ENCODE measurements at places on chromosomes 1 and 21. TPM values are rescaled to one million over a fixed set of nuclear protein-coding genes. Genes with fewer than 3 reads are reported as not detected.

The SPRR1A gene
- total RNA-seq: not detected

DNA sequence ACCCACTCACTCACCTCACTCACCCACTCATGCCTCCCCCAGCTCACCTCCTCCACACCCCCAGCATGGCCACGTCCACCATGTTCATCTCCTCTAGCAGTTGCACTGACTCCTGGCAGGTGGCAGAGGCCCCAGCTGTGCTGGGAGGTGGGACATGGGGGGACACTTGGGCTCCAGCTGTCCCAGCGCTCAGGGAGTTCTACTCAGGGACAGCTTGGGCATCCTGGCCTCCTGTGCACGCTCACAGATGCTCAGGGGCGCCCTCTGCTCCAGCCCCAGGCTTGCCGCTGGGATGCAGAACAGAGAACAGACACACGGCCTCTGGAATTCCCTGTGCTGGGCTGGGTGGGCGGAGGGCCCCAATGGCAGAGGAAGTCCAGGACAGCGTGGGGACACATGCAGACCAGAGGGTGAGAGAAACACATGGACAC is 5.2 kb downstream of the KRTAP10-8 start:
- no peak for DNase-seq

The SMCP gene
- not detected for total RNA-seq

The EVA1C gene
- total RNA-seq: 0.29 TPM

DNA sequence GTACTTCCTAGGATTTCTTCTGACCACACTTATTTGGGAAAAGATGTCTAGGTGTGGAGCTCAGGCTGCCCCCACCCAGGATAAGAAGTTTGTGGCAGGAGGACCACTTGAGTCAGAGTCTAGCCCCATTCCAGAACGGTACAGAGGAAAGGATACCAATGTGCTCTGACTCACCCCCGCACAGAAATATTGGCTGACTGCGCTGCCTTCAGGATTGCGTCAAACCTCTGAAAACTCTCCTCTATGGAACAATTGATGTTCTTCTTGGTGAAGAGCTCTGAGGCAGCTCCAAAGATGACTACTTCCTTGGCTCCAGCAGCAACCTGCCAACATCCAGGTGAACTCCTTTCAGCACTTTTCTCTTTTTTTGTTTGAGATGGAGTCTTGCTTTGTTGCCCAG is 11.2 kb downstream of the HMGCL start:
- no peak for DNase-seq

GRCh38 chr1:181640956-181641355 is 157.6 kb downstream of the CACNA1E start:
- no peak for DNase-seq

- no peak for DNase-seq
These were observed 5.1 kb upstream of the UTP25 start for GRCh38 chr1:209822706-209823105.

The CYYR1 gene
- total RNA-seq: 3.7 TPM

The JAM2 gene
- 0.12 TPM for total RNA-seq
